Immature natural killer cell (primary cell): ENCODE measurements at places on chromosomes 5 and 9. TPM values are rescaled to one million over a fixed set of nuclear protein-coding genes. Genes with fewer than 3 reads are reported as not detected.

DNA sequence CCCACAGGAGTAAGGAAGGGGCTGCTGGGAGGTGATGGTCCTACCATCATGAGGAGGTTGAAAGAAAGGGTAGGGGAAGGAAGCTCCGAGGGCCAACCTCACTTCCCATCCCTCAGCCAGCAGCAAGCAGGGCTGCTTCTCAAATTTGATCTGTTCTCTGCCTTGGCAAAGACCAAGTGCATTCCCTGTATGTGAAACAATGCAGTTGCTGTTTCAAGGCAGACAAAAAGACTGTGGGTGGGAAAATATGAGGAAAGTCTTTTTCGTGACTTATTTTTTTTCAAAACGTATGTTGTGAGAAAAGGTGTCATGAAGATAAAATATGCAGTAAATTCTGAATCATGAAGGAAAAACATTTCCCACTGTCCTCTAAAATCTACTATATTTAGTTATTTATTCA is 165.9 kb downstream of the ARSB start:
- no peak overlapping the region for H3K4me3 ChIP-seq
- peaks cover 26% of the 10 kb centered on the region for H3K36me3 ChIP-seq
- H3K4me1 ChIP-seq: peaks cover 6% of the 10 kb centered on the region
- no peaks in the 10 kb centered on the region for H3K27me3 ChIP-seq

DNA sequence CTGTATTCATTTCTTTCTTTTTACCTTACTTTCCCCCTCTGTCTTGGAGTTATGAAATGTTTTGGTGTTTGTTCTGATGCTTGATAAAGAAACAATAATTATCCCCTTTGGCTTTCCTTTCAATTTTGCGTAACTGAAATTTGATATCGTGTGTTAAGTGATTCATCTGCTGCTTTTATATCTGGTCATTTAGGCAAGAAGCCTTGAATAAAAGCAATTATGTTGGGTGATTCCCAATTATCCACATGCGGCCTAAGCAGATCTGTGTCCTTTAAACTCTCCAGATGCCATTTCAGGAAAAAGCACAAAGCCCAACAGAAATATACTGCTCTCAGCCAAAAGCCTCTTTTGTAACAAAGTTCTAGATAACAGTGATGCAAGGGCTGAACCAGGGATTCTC is 92.8 kb downstream of the TAF11L14 start:
- no peak overlapping the region for H3K4me3 ChIP-seq
- H3K27ac ChIP-seq: no peak overlapping the region
- H3K27me3 ChIP-seq: no peaks in the 10 kb centered on the region
- DNase-seq: no peak

GRCh38 chr5:172740428-172741205 is 30.4 kb downstream of the DUSP1 start:
- H3K4me3 ChIP-seq: no peak overlapping the region
- H3K27ac ChIP-seq: no peak overlapping the region
- H3K27me3 ChIP-seq: peaks cover 11% of the 10 kb centered on the region
- DNase-seq: no peak

DNA sequence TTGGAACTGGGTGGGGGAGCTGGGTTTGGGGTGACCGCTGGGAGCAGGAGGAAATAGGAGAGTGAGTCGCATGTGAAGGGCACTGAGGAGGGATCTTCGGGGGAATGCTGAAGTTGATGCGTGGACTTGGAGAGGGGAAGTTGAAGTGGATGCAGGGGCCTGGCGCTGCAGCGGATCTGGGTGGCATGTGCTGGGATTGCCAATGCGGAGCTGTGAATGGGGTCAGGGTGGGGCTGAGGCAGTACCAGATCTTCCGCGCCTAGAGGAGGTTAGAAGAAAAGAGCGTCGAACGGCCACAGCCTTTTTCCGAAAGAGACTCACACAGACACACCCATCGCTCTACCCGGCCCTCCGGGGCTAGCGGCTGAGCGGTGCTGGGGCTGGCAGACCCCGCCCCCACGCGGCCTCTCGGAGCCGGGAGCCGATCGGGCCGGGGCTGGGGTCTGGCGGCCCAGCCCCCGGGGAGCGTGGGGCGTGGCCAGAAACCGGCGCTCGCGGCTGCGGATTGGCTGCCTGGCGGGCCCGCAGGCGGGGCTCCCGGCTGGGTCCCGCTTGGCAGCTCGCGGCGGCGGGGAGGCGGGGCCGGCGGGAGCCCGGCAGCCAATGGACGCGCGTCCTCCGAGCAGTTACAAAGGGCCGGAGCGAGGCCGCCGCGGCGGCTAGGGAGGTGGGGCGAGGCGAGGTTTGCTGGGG is at the start of gene TGFBR1:
TSS of gene TGFBR1 (plus strand) at position 655 of the 693 bp plus-strand sequence. CDS start 93 bp downstream, outside the sequence.
- H3K27ac ChIP-seq: peak within 1 kb of the TSS; percentile 95
- H3K36me3 ChIP-seq: peaks cover 4% of the 10 kb centered on the region
- peak within 1 kb of the TSS; percentile 96 for H3K4me3 ChIP-seq
- DNase-seq: peak; percentile 96

DNA sequence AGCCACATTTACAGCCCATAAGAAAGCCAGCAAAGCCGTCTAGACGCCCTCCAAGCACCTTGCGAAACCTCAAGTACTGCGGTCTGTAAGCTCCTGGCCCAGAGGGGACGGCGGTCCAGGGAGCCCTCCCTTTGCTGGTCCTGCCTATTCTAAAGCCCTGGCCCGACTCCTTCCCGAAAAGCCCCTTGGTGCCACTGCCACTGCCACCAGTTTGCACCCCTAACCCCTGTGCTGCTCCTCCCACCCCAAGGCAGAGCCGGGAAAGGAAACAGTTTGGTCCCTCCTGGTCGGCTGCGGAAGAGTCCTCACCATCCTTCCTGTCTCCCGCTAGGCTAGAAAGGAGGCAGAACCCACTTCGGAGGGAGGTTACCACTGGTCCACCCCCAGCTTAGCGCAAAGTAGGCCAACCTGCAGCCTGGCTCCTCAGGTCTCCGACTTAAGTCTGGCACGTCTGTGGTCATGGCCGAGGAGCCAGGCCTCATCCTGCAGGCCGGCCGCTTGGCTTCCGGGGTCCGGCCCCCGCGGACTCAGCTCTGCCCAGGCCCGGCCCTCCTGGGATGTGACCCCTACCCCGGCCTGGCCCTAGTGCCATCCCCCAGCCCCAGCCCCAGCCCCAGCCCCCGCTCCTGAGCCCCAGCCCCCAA is 916 bp downstream of the TOR1A start:
- peaks cover 24% of the 10 kb centered on the region for H3K36me3 ChIP-seq
- H3K4me1 ChIP-seq: peaks cover 16% of the 10 kb centered on the region
- H3K4me3 ChIP-seq: peak overlapping the region; percentile 88
- H3K27me3 ChIP-seq: peaks cover 4% of the 10 kb centered on the region

DNA sequence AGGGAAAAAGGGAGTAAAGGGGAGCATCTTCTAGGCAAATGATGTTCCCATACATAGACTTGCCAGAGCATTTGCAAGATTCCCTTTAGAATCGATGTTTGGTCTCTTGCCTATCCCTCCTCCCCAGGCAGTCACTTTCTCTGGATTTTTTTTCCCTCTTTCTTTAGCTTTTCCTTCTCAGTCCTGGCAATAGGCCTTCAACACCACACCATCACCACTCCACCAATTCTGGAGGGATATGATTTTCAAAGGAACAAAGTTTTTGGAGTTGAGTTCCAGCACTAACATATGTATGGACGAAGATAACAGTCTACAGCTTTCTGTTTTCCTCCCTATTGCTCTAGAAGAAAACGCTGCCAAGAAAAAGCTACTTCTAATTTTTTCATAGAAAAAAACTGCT is 377.4 kb downstream of the PDE4D start:
- H3K4me3 ChIP-seq: no peak overlapping the region
- no peaks in the 10 kb centered on the region for H3K27me3 ChIP-seq
- no peaks in the 10 kb centered on the region for H3K36me3 ChIP-seq

DNA sequence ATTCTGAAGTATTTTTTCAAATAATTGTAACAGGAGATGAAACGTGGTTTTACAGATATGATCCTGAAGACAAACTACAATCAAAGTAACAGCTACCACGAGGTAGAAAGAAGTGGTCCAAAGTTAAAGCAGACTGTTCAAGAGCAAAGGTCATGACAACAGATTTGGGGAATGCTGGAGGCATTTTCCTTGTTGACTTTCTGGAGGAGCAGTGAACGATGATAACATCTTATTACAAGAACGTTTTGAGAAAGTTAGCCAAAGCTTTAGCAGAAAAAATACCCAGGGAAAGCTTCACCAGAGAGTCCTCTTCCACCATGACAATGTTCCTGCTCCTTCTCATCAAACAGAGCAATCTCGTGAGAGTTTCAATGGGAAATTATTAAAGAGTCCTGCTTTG is 145.4 kb upstream of the NREP start:
- peaks cover 4% of the 10 kb centered on the region for H3K27me3 ChIP-seq
- no peak for DNase-seq
- H3K27ac ChIP-seq: no peak overlapping the region
- no peaks in the 10 kb centered on the region for H3K4me1 ChIP-seq
- H3K36me3 ChIP-seq: no peaks in the 10 kb centered on the region
- H3K4me3 ChIP-seq: no peak overlapping the region

DNA sequence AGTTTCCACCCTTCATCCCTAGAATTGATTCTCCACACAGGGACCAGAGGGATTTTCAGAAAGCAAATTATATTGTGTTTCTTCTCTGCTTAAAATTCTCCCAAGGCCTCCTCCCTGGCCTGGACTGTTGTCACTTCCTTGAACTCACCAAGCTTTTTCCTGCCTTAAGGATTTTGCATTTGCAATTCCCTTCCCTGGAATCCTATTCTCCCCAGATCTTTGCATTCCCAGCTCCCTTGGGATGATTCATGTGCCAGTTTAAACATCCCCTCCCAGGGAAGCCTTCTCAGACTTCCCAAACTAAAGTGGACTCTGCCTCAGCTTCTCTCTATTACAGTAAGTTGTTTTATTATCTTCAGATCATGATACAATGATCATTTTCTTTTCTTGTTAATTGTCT is 35.2 kb upstream of the PDE8B start:
- no peaks in the 10 kb centered on the region for H3K4me1 ChIP-seq
- DNase-seq: no peak
- no peak overlapping the region for H3K27ac ChIP-seq
- H3K36me3 ChIP-seq: no peaks in the 10 kb centered on the region

DNA sequence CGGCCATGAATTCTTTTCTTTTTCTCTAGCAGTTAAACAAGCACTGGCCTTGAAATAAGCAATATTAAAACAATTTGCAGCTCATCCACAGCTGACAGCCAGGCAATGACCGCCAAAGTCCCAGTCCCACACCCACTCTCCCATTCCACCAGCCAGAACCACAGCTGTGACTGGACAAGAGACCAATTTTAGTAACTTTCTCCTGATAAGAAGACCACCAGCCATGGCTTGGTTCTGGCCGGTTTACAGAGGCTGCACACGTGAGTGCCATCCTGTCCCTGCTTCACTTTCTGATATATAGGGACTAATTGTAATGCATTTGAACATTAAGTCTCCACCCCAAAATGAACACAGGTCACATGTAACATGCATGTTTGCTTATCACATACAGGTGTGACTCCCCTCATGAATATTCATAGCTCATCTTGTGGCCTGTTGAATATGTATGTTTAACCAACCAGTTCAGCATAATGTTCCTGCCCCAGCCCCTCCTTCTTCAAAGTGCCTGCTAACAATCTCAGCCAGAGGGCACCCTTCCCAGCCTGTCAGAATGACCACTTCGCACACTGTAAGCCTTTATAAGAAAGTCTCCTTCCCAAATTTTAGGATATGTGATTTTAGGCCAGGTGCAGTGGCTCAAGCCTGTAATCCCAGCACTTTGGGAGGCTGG is 23.9 kb upstream of the FANCC start:
- peaks cover 2% of the 10 kb centered on the region for H3K27me3 ChIP-seq
- no peak overlapping the region for H3K27ac ChIP-seq
- H3K36me3 ChIP-seq: no peaks in the 10 kb centered on the region
- no peak for DNase-seq

DNA sequence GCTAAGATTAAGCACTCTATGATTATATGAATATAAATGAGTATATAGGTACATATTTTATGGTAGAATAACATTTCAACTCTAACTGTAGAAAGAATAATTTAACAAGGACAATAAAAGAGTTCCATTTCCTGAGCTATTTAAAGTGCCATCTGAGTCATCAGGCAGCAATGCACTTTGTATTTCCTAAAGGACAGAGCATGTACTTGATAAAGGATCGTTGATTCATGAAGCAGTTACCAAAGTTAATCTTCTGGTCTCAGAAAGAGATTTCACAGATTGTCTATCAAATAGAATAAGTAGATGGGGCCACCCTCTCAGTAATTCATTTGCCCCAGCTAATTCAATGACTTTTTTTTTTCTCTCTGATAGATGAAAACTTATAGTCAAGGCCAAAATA is 747.8 kb downstream of the CDH18 start:
- no peaks in the 10 kb centered on the region for H3K4me1 ChIP-seq
- H3K27me3 ChIP-seq: no peaks in the 10 kb centered on the region
- no peak overlapping the region for H3K4me3 ChIP-seq

DNA sequence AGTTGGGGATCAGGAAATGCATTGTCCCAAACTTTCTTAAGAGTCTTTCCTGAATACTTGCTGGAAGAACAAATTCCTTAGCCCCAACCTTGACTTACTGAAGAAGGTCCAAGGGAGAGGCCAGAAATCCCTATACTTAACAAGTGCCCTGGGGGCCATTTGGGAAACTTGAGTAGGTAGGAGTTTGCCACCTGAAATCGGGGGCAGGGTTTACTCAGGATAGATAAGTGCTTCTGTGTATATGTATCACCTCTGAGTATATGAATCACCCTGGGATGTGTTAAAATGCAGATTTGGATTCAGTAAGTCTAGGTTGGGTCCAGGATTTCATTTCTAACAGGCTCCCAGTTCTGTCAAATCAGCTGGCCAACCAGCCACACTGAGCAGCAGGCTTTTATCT is 47.9 kb upstream of the MYO10 start:
- H3K27me3 ChIP-seq: no peaks in the 10 kb centered on the region
- H3K4me3 ChIP-seq: no peak overlapping the region
- H3K4me1 ChIP-seq: no peaks in the 10 kb centered on the region
- no peak overlapping the region for H3K27ac ChIP-seq

DNA sequence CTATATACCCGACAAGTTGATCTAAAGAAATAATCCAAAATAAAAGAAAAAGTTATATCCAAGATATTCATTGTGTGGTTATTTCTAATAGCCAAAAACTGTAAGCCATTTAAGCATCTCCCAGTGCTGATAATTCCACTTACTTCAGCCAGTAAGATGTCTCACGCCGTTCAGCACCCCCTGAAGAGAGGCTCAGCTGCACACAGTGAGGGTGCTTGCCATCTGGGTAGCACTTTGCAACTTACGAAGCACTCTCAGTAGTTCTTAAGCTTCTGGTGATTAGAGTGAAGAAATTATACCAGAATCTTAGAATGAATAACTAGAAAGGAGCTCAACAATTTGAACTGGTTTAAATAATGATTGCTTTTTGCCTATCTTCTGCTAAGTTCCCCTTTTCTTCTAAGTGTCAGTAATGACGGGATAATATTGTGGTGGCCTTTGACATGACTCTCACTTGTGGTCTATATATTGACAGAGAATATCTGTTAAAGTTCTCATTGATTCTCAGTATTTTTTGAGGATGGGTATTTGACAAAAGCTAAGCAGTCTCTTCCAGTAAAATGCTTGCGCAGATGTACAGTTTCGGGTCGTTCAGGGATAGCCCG is 26.2 kb upstream of the LTC4S start:
- peaks cover 3% of the 10 kb centered on the region for H3K36me3 ChIP-seq
- H3K4me1 ChIP-seq: peaks cover 43% of the 10 kb centered on the region
- H3K27ac ChIP-seq: peak overlapping the region; percentile 7
- H3K4me3 ChIP-seq: no peak overlapping the region

Gene CYLC2
- not detected for polyA plus RNA-seq

Gene HTR4
- not detected for polyA plus RNA-seq

Gene LHX2
- not detected for polyA plus RNA-seq

Gene MEIKIN
- not detected for polyA plus RNA-seq

Gene ADRB2
- 65.2 TPM for polyA plus RNA-seq
